Daoy (cell line): ENCODE measurements at places on chromosomes 6 and 20. TPM values are rescaled to one million over a fixed set of nuclear protein-coding genes. Genes with fewer than 3 reads are reported as not detected.

Gene KCNQ5
- total RNA-seq: 4.4 and 5.1 TPM in 2 replicates

DNA sequence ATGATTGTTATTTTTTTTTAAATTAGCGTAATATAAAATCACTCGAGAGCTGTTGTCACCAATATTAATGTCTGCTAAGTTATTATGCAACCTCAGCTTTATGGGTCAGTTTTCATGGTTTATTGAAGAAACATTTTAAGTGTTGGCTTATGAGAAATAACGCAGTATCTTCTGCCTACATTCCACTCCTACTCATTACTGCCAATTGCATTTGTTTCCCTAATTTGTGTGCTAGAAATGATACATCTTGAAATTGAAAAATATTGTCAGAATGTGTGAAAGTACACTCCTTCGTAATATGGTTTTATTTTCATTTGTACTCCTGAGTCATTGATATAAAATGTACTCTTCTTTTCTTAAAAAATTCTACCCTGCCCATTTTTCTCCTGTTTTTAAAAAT, 333.3 kb upstream of the HSF2 start:
- no peak for DNase-seq

Gene LAMP5
- not detected in 2 replicates for total RNA-seq

Gene NFATC2
- 0.18 and 0.40 TPM in 2 replicates for total RNA-seq
